ENCODE measurements at places on chromosomes 16 and 17. TPM values are rescaled to one million over a fixed set of nuclear protein-coding genes. Genes with fewer than 3 reads are reported as not detected.

The PPL gene
- 42.6 TPM for polyA plus RNA-seq

The KCNG4 gene
- polyA plus RNA-seq, result 0.03 TPM

The SBK1 gene
- polyA plus RNA-seq, result 13.0 TPM

The C17orf113 gene
- 4.6 TPM for polyA plus RNA-seq

The CDH5 gene
- polyA plus RNA-seq, result 179 TPM

The CYGB gene
- polyA plus RNA-seq, result 37.1 TPM

The EVI2A gene
- polyA plus RNA-seq, result 1.9 TPM

The OR4D1 gene
- not detected for polyA plus RNA-seq

The SLC5A11 gene
- polyA plus RNA-seq, result 0.60 TPM

The KRTAP17-1 gene
- not detected for polyA plus RNA-seq

DNA sequence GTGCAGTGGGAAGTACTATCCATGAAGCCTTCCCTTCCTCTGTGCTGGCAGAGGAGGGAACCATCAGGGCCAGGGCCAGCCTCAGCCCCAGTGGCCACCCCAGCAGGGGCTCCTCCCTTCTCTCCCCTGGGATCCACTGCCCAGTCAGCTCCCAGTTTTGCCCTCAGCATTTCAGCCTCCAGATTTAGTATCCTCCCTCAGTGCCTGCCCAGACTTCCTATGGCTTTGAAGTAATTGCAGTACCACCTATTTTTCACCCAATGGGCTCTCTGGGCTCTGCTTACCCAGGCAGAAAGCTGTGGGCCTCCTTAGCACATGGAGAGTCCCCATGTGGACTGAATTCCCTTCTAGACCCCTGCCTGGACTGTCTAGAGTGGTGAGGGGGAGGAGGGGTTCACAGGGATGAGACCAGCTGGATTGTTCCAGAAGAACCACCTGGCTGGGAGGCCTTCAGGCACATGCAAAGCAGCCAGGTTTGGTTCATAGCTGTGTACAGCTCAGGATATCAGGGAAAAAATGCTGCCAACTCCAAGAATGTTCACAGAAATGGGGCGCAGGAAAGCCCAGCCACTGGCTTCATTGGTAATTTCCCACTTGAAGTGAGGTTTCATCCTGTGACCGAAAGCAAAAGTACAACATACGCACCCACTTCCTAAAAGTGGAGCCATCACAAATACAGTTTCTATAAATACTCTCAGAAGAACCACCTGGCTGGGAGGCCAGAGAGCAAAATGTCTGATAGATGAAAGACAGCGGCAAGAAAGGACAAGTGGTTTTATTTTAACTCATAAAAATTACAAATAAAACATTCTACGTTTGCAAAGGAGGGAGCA lies 15.2 kb upstream of the HERPUD1 start:
- no peak for DNase-seq

DNA sequence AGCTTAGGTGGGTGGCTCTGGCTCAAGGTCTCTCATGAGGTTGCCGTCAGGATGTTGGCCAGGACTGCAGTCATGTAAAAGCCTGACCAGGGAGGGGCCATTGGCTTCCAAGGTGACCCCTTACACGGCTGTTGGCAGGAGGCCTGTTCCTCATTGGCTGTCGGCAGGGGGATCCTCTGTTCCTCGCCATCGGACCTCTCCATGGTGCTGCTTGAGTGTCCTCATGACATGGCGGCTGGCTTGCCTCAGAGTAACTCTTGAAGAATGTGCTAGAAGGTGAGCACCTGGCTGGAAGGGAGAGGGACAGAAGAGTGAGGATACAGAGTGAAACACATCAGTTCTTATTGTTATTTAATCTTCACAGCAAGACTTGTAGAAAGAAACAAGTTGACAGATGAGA lies 4.7 kb upstream of the RPRML start:
- no peak for DNase-seq

DNA sequence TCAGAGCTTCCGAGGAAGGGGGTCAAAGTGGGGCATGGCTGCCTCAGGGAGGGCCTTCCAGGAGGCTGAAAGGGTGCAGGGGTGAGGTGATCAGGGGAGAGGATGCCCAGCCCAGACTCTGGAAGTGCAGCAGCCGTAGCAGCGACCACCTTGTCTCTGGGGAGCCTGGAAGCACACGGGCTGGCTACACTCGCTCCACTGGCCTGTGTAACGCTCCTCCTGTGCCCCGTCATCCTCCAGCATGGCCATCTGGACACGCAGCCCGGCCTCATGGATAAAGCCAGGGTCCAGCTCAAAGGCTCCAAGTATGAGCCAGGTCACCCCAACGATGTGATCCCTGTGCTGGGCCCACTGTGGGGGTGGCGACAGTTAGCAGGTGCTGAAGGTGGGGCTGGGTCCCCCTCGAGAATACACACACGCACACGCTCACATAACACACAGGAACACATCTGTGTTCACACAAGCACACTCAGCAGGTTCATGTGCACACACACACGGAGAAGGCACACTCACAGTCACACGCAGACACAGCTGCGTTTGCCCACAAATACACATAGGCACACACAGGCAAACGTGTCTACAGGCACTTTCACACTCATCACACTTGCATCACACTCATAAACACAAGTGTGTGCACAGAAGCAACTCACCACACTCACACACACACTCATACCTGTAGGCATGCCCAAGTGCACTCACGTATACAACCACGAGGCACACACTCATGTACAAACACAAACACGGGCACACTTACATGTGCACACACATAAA lies 19.3 kb downstream of the POLR3K start:
- DNase-seq, result no peak

DNA sequence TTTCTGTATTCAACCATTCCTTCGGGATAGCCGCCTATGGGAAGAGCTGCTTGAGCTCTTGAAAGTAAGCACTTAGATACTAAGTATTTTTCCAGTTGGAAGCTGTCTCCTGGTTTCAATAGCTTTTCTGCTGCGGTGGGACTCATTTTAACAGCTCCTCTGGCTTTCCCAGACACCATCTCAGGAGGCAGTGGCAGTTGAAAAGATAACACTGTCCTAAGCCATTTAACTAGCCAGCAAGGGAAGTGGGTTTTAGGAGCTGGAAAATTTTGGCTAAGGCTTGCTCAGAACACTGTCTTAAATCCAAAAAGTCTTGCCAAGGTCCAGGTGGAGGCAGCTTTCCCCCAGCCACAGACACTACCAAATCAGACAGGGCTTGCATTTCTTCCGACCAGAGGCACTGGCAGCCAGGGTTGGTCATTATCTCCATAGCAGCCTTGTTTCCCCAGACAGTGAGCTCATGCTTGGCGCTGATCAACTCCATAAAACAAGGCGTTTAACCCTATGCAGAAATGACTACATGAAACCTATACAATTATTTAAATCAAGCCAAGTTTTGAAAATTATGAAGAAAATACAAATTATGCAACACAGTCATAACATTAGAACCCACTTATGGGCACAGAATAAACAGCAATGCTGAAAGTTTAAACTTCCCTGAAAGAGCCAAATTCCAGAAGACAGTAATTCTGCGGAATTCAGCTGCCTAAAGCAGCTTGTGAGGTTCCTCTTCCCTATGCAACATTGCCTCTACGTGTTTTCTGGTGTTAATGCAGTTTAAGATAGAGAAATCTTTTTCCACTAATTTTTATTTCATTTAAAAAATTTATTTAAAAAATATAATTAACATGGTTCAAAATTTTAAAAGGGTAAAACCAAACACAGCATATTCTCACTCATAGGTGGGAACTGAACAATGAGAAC lies 25.0 kb downstream of the GABARAPL2 start:
- DNase-seq, result peak; percentile 90

GRCh38 chr16:89020925-89021595 lies 44.1 kb upstream of the CBFA2T3 start:
- DNase-seq, result peak; percentile 43

DNA sequence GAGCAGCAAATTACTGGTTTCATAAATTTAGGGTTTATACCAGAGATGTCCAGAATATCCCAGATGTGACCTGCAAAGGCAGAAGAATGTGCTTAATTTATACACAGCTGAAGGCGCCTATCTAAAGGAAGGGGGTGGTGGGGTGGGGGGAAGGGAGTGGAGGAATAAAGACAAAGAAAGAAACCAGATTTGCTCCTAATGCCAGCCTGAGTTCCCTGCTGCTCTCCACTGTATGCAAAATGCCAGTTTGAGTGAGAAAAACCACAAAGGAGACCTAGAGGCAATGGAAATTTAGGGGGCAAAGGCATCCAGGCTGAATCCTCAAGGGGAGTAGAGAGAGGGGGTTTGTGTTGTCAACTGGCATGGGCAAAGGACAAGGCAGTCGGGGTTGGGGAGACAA lies 161.5 kb upstream of the TOX3 start:
- DNase-seq, result no peak

- DNase-seq, result no peak
Measured at GRCh38 chr17:74250324-74250995, 23.6 kb upstream of the DNAI2 start.

GRCh38 chr16:85210423-85211169 lies 98.3 kb upstream of the CIBAR2 start:
- DNase-seq, result peak; percentile 8

DNA sequence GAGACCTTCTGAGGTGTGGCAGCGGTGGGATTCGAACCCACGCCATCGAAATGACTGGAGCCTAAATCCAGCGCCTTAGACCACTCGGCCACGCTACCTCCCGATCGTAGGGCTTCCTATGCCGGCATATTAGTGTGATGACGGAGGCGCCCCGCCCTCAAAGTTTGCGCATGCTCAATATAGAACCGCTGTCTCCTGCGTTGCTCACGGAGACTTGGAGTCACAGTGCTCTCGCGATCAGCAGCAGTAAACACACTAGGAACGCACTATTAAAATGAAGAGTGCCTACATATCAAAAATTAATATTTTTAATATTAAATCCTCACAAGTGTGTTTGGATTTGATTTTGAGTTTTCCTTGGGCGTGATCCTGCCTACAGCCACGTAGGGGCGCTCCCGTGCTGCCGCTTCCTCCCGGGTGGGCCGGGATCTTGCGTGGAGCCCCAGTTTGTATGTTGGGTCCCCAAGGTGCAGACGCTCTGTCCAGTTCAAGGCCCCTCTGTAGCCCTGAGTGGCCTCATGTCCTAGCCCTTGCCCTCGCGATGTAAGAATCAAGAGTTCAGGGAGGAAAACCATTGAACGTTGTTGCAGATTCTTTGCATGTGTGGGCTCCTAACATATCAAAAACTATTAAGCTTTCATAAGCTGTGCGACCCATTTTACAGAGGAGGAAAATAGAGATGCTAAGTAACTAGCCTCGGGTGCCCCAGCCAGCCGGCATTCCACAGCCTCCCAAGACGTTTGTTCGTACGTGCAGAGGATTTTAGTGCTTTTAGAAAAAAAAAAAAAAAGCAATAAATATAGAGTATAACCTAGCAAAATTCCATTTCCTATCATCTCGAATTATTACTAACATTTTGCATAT lies 10.2 kb upstream of the EEF2K start:
- DNase-seq, result peak; percentile 93

GRCh38 chr16:65121870-65122723 lies at the start of gene CDH11:
Gene CDH11, minus strand, starts transcription at chr16:65122063. Its CDS starts 117,194 bp downstream, at chr16:65004869.
- peak; percentile 80 for DNase-seq

DNA sequence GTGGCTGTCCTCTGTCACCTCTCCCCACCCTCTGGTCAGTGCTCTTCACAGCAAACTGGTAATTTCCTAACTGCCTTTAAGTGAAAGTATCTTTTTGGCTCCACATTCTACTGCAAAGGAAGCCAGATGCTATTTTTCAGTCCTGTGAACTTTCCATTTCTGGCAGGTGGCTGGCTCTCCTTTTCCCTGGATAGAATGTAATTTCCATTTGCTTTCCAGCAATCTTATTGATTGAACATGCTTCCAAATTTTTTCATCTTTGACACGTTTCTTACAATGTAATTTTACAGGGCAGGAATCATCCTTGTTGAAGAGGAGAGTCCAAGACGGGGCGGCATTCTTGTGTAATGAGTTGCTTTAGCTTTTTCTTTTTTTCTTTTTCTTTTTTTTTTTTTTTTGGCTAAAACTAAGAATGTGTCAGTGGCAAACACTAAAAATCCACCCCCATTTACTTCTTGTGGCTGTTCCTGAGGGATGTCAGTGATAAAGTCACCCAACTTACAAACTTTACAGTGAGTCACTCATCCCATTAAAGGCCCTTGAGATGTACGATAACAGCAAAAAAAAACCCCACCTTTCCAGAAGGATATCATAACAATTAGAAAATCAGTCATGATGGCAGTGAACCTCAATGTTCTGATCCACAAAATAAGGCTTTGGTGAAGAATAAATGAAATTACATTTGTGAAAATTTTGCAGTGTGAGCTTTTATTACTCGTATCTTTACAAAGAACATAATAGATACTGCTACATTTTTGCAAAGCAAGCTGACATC lies 29.4 kb upstream of the PRKCA start:
- no peak for DNase-seq

DNA sequence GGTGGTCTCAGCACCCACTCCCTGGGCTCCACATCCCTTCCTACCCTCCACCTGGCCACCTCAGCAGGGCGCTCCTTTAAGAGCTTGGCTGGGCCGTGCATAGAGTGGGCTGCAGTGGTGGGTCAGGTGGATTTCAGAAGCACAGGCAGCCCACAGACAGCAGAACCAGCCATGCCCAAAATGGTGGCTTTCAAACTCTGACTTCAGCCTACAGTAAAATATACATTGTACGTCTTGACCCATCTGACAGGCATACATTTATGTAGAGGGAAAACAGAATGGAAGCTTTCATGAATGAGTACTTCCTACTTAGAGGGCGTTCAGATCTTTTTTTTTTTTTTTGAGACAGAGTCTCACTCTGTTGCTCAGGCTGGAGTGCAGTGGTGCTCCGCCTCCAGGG lies 26.0 kb upstream of the LASP1NB start:
- DNase-seq, result no peak

GRCh38 chr16:69306031-69306430 lies 5.1 kb upstream of the VPS4A start:
- no peak for DNase-seq

GRCh38 chr17:42055027-42055426 lies 4.6 kb upstream of the C17orf113 start:
- DNase-seq, result no peak

DNA sequence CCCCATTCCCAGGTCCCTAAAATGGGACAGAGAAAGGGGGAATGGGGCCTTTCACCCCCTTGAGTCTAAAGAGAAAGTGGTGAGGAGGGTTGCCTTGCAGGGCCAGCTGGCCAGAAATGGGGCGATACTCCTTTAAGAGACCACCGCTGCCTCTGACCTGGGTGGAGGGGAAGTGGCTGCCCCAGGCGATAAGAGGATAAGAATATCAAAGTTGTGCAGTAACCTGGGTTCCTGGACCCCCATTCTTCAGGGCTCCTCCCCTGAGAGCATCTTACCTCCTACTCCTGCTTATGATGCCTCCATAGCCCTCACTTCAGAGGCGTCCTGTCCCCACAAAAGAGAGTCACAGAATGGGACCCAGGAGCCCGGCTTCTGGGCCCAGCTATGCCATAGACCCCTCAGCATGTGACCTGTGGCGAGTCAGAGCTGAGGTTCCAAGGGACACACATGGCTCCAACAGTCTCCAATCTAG lies 5.2 kb upstream of the TSPOAP1 start:
- no peak for DNase-seq

GRCh38 chr17:74072340-74072739 lies 131.1 kb upstream of the RPL38 start:
- DNase-seq, result no peak

- no peak for DNase-seq
Measured at GRCh38 chr17:79413611-79414010, 197.2 kb downstream of the RBFOX3 start.

GRCh38 chr17:17572010-17572785 lies 19.3 kb downstream of the PEMT start:
- DNase-seq, result no peak

Data from left lung (tissue), 14 donors.